Forelimb muscle (tissue), 1 donor: ENCODE measurements at places on chromosomes 3 and 15.
A peak's percentile ranks its signal among the peaks of the same experiment; 100 is the strongest.

DNA sequence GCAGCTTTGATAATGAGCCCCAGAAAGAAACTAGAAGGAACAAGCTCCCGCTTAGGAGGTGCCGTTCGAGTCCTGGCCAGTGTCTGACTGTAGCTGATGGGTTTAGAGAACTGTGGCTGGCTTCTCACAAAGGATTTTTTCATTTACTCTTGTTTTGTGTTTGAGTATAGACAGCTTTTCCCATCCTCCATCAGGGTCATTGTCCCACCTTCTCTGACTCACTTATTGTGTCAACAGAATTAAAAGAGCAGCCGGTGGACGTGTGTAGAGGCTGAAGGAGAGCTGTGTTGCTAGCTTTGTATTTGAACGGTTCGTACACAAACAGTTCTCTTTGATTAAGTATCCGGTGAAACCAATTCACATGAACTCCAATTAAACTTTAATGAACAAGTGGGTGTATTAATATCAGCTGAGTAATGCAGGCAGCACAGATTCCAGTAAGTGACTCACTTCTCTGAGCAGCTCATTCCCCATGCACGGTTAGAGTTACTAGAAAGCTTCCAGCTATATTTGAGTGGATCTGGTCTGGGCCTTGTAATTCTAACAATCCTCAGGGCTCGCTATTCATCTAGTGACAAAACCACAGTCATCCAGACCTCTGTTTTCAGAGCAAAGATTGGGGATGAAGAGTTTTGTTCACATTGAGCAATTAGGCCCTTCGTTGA lies 141.0 kb downstream of the LPP start:
- DNase-seq, result no peak

- DNase-seq, result no peak
These were observed 681.2 kb downstream of the SQOR start for GRCh38 chr15:46316024-46316423.

DNA sequence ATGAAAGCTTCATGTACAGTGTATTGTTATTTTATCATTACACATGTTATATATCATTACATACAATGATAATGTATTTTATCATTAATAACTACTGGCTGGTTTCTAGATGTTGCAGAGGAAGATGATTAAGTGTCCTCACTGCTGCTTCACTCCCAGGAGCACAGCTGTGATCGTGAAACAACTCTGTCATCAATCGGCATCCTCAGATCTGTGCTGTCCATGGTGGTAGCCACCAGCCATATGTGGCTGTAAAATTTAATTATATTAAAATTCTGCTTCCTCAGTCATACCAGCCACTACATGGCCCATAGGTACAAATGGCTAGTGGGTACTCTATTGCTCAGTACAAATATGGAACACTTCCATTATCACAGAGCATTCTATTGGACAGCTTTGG lies 379.4 kb upstream of the CFAP20DC start:
- DNase-seq, result no peak

- DNase-seq, result no peak
These were observed 19.9 kb downstream of the ZNF106 start for GRCh38 chr15:42471002-42471401.

- no peak for DNase-seq
These were observed 743.9 kb upstream of the GOLIM4 start for GRCh38 chr3:168839653-168840052.

DNA sequence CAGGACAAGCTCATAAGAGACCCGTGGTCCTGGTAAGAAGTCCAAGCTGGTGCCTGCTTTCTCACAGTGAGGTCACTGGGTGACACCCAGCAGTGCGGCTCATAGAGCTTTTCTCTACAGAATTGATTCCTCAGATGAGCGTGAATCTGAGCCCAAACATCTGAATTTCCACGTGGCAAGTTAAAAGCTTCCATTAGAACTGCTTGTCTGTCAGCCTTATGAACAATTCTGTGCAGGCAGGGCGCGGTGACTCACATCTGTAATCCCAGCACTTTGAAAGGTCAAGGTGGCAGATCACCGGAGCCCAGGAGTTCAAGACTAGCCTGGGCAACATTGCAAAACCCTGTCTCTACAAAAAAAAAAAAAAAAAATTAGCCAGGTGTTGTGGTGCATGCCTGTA lies 113.1 kb upstream of the ABHD17C start:
- DNase-seq, result no peak

- DNase-seq, result no peak
These were observed 3.9 kb downstream of the MAPKAPK3 start for GRCh38 chr3:50620820-50621219.

DNA sequence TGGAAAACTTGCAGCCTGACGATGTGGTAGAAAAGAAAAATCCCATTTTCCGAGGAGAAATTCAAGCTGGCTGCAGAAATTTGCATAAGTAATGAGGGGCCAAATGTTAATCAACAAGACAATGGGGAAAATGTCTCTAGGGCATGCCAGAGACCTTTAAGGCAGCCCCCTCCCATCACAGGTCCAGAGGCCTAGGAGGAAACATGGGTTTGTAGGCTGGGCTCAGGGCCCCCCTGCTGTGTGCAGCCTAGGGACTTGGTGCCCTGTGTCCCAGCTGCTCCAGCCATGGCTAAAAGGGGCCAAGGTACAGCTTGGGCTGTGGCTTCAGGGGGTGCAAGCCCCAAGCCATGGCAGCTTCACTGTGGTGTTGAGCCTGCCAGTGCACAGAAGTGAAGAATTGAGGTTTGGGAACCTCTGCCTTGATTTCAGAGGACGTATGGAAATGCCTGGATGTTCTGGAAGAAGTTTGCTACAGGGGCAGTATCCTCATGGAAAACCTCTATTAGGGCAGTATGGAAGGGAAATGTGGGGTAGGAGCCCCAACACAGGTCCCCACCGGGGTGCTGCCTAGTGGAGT lies 75.9 kb upstream of the CADPS start:
- DNase-seq, result no peak

- no peak for DNase-seq
These were observed 313.7 kb downstream of the VPS13C start for GRCh38 chr15:61746589-61746988.

DNA sequence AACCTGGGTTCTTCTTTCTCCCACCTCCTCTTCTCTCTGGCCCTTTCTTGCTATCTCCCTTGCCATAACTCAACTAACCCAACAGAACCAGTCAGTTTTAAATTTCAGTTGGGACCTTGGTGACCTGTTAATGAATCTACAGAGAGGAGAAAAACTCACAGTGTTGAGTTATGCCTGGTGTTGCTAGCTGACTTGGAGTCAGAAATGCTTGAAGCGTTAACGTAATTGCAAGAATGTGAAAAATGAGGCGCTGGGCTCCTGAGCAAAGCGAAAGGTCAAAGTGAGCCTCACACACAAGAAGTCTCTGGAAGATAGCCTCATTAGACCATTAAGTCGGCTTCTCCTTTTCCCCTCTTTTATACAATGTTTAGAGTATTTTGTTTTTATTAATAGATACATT lies 18.4 kb downstream of the MEIS2 start:
- no peak for DNase-seq

- no peak for DNase-seq
These were observed 901 bp upstream of the RASSF1 start for GRCh38 chr3:50341537-50341936.

DNA sequence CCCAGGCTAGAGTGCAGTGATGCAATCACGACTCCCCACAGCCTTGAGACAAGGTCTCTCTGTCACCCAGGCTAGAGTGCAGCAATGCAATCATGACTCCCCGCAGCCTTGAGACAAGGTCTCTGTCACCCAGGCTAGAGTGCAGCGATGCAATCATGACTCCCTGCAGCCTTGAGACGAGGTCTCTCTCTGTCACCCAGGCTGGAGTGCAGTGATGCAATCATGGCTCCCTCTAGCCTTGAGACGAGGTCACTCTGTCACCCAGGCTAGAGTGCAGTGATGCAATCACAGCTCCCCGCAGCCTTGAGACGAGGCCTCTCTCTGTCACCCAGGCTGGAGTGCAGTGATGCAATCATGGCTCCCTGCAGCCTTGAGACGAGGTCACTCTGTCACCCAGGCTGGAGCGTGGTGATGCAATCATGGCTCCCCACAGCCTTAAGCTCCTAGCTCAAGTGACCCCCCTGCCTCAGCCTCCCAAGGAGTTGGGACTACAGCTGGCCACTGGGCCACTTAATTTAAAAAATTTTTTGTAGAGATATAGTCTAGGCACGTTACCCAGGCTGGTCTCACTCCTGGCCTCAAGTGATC lies 26.1 kb downstream of the TFRC start:
- no peak for DNase-seq

DNA sequence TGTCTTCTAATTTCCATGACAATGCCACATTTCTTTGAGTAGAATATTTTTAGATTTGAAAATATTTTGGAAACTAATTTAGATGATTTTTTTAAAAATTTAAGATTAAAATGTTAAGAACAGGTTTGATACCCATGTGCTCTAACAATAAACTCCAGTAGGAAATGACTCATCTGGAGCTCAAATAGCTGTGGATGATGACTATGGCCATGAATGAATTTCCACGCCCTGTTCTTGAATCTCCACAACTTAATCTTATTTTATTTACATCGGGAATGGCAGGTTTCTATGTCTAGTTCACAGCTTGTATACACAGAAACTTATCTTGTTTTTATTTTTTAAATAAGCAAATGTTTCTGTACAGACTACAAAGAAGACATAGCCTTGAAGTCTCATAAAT lies 726.8 kb downstream of the NAALADL2 start:
- no peak for DNase-seq

GRCh38 chr3:188764609-188765008 lies 407.2 kb upstream of the TPRG1 start:
- DNase-seq, result no peak

DNA sequence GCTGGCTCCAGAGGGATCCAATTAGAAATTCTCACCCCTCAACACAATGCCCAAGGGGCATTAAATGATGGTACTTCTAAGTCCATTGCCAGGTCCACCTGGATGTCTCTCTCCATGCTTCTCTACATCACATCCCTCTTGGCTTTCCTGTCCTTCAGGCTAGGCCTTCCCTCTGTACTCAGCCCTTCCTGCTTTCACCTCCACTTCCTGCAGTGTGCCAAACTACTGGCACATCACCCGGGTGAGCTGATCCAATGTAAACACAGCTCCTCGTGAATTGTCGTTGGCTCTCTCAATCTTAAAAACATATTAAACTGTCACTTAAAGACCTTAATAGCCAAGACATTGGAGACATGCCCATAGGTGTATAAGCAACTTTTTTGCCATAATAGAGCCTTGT lies 4.0 kb downstream of the LMCD1 start:
- DNase-seq, result no peak

- DNase-seq, result no peak
These were observed 60.7 kb downstream of the PIAS1 start for GRCh38 chr15:68114840-68115239.

GRCh38 chr3:155859859-155860258 lies 5.6 kb upstream of the SLC33A1 start:
- DNase-seq, result no peak

- DNase-seq, result peak; percentile 78
These were observed at the start of gene SCAPER for GRCh38 chr15:76905013-76905839. Gene SCAPER (minus strand): TSS chr15:76905340. CDS start chr15:76883817, 21,523 bp downstream.

GRCh38 chr3:125240496-125240895 lies 27.9 kb upstream of the SLC12A8 start:
- no peak for DNase-seq
